ENCODE measurements at places on chromosomes 6 and 20.

DNA sequence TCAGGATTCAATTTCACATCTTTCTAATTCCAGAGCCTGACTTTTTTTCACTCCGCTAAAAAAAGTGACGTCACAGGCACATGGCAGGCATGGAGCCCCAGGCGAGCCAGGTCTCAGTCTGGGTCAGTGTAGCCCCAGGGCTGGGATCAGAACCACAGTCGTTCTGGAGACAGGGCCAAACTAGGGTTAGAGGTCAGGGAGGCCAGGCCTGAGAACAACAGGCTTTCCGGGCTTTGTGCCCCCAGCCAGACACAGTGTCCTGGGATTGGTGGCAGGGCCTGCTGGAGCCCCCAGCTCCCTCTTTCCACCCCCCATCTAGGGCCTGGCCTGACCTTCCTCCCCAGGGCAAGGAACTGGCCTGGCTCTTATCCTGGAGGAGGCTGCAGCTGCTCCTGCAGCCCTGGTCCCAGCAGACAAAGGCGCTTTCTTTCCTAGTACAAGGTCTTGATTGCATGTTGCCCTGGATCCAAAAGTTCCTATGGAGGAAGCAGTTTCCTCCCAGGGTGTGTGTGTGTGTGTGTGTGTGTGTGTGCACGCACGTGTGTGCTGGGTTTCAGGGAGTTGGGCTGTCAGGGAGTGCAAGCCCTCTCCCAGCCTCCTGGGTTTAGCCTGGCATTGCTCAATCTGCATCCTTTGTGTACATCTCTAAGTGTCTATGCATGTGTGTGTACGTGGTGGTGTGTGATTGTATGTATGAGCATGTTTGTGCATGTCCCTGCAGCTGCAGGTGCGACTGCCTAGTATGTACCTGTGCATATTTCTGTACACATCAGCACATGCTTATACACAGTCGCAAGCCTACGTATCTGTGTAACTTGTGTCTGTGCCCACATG is 26.5 kb upstream of the EMILIN3 start:
- no peak for DNase-seq

DNA sequence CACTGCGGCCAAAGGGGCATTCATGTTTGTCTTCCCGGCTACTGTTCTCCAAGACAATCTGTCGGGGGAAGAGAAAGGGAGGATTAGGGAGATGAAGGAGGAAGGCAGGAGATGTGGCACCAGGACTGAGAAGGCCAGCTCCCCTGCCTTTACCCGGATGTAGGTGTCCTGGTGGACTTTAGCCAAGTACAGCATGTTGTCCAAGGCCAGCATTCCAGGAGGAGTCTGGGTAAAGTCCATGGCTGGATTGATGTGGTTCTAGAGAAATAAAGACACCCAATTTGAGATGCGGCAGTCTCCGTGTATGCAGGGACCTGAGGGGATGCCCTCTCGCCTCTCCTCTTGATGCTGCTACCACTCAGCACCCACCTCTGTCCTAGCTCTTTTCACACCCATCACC is 32.0 kb downstream of the ELMO2 start:
- DNase-seq: no peak

GRCh38 chr20:48115502-48115901 is 330.2 kb upstream of the SULF2 start:
- no peak for DNase-seq

- no peak for DNase-seq
Observed at GRCh38 chr6:113073611-113074191, 726.6 kb downstream of the RFPL4B start.

- DNase-seq: no peak
Observed at GRCh38 chr6:170429450-170429849, 122.9 kb downstream of the FAM120B start.

- peak; percentile 15 for DNase-seq
Observed at GRCh38 chr6:100968949-100969348, 87.8 kb upstream of the ASCC3 start.

GRCh38 chr6:12505486-12505885 is 211.1 kb upstream of the PHACTR1 start:
- DNase-seq: no peak

- DNase-seq: no peak
Observed at GRCh38 chr6:117149324-117149723, 116.0 kb upstream of the VGLL2 start.

GRCh38 chr6:150325066-150325772 is 43.6 kb upstream of the IYD start:
- DNase-seq: no peak

GRCh38 chr6:12482386-12483375 is 192.5 kb downstream of the EDN1 start:
- DNase-seq: peak; percentile 12

- DNase-seq: peak; percentile 66
Observed at GRCh38 chr6:87391334-87391733, 16.4 kb upstream of the CFAP206 start.

DNA sequence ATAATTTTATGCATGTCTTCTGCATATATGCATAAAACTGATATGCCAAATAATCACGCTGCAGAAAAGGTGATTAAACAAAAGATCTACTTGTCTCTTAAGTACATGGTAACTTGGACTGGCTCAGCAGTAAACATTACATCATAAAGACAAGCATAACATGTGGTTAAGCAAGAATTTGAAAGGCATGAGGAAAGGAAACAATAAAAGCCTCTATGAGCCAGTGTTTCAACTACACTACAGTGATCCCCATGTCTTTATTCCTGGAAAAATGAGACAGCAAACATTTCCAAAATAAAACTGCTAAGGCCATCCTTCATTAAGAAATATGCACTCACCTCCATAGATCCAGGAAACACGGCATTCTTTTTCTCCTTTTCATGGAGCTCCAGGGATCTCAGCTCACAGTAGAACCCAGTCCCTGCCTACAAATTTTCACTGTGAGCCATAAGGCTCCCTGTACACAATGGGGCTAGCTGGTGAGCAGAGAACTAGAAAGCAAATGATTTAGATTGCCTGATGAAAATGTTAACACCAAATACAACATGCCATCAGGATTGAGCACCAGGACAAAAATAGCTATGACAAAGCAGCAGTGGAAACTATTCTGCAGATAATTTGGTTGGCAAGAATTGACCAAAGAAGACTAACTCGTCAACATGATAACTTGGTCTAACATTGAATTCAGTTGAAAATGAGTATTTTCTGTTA is 156.1 kb downstream of the COL21A1 start:
- DNase-seq: no peak

DNA sequence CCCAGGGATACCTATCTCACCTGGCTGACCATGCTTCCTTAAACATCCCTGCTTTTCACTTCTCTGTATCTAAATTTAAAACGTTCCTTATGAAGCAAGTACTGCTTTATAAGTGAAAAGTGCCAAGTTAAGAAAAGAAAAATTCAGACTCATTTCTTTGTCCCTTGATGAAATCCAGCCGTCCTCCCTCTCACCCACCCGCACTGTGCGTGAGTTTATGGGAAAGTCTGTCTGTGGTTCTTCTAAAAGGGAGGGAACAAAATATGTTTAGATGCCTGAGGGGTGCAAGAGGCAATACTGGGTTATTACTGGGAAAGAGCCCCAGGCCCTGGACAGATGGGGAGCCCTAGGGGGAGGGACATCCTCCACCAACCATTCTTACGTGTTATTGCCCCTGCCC is 31.2 kb downstream of the SPDEF start:
- no peak for DNase-seq

GRCh38 chr20:44723798-44724362 is 8.7 kb downstream of the CCN5 start:
- no peak for DNase-seq

DNA sequence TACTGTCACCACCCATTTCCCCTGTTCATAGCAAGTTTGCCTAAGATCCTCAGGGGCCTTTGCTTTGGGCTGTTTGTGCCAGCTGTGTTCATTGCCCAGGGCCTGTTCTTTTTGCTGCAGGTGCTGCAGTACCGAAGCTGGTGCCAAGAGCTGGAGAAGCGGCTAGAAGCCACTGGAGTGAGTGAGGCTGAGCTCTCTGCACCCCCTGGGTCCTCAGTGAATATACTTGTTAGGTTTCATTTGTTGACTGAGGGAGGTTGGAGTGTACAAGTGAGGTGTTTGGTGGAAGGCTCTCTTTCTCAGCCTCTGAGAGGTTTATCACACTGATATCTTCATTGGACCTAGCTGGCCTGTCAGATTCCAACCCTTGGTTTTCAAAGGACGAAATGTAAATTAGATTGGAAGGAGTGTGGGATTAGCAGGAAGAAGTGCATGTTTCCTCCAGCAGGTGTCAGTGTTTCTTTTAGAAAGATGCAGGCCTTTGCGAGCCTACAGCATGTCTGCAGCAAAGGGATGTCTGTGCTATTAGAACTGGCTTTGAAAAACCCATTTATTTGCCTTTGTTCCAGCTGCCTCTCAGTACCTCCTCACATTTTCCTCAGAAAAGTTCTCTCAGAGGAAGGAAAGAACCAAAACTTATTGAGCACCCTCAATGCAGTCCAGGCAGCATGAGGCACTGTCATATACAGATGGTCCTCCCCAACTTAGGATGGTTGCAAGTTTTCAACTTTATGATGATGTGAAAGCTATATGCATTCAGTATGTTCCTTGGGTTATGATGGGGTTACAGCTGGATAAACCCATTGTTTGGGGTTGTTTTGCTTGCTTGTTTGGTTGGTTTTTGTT is 8.3 kb downstream of the CEP250 start:
- peak; percentile 85 for DNase-seq

GRCh38 chr20:43895235-43895634 is 19.4 kb upstream of the TOX2 start:
- DNase-seq: no peak

DNA sequence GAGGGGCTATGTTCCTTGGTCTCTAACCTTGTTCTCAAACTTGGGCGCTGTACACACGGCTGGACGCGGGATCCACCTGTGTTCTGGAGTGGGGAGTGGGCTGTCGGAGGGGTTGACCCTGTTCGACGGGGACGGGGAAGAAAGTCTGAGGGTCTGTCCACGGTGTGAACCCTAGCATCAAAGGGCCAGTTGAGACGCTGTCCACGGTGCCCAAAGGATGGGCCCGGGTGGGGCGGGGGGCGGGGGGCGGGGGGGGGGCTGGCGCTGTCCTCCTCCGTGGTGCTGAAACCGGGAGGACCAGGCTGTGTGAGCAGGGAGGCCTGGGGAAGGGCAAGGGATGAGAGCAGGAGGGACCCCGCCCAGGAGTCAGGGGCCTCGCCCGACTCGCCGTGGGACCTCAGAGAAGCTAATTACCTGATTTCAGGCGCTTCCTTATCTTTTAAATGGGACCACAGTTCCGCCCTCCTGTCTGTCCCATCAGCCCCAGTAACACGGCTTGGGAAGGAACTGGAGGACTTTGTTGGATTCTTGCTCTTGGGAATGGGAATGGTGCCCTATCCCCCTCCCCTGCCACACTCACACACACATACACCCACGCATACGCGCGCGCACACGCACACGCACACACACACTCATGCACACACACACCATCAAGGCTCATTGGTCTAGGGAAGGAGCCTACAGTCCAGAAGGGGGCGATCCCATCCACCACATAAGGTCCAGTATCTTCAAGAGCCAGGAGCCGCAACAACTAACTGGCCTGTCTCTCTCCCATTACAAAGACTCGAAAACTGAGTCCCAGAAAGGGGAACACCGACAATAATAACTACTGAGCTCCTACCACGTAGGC is 1.0 kb upstream of the VSTM2L start:
- DNase-seq: peak; percentile 42

DNA sequence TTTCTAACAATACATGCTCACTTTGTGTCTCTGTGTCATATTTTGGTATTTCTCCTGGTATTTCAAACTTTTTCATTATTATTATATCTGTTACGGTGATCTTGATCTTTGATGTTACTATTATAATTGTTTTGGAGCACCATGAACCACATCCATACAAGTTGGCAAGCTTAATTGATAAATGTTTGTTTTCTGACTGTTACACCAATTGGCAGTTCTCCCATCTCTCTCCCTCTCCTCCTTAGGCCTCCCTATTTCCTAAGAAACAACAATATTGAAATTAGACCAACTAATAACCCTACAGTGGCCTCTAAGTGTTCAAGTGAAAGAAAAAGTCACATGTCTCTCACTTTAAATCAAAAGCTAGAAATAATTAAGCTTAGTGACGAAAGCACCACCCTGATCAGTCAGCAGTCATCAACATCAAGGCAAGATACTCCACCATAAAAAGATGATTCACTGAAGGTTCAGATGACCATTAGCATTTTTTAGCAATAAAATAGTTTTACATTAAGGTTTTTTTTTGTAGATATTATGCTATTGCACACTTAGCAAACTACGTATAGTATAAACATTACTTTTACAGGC is 61.5 kb downstream of the IBTK start:
- DNase-seq: no peak

GRCh38 chr6:12749531-12750379 is 33.2 kb downstream of the PHACTR1 start:
- no peak for DNase-seq

DNA sequence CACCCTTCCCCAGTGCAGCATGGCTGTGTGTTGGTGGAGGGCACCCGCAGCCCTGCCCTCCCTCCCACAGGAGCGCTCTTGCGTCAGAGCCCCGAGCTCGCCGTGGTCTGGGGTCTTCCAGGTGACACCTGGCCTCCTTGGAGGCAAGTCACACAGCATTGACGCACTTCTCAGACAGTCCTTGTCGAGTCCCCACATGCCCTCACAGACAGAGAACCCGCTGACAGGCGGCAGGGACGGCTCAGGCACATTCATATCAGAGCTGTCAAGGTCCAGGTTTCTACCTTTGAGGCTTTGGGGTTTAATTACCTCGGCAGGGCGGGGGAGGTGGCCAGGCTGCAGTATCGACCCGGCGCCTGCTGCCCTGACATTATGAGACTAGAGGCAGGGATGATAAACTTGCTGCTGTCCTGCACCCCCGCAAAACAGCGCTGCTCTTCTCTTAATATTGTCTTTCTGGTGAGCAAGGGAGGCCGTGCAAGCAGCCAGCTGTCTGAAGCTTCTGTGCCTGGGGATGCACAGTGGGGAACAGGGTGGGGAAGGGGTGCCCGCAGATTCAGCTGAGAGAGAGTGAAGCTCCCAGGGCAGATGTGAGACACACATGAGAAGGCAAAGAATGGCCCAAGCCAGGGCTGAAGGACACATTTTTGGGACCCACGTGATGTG is 4.7 kb downstream of the NPEPL1 start:
- no peak for DNase-seq

DNA sequence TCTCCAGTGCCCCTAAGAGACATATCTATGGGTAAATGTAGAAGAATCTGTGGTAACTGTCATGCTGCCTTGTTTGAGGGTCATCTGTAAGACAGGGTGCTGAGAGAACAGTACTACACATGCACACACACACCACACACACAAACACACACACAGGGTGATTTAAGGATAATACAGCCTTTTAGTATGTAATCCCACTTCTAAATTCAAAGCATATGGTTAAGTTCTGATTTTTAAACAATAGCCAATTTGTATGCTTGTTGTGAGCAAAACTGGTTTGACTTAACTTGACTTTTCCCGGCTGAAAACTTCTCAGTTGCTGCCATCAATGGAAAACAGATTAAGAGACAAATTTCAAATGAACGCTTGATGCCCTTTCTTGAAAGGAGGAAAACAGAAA is 241.8 kb downstream of the ADGRG6 start:
- DNase-seq: no peak

GRCh38 chr6:166312832-166313231 is 4.6 kb upstream of the PRR18 start:
- no peak for DNase-seq

- DNase-seq: no peak
Observed at GRCh38 chr6:115706324-115706723, 354.4 kb downstream of the FRK start.
